Stimulated activated CD4-positive, alpha-beta T cell treated with anti-CD3 and anti-CD28 coated beads, TNF-alpha, amount 100 ng/mL, for 48 hours (primary cell): ENCODE measurements at places on chromosomes 7 and 10.

DNA sequence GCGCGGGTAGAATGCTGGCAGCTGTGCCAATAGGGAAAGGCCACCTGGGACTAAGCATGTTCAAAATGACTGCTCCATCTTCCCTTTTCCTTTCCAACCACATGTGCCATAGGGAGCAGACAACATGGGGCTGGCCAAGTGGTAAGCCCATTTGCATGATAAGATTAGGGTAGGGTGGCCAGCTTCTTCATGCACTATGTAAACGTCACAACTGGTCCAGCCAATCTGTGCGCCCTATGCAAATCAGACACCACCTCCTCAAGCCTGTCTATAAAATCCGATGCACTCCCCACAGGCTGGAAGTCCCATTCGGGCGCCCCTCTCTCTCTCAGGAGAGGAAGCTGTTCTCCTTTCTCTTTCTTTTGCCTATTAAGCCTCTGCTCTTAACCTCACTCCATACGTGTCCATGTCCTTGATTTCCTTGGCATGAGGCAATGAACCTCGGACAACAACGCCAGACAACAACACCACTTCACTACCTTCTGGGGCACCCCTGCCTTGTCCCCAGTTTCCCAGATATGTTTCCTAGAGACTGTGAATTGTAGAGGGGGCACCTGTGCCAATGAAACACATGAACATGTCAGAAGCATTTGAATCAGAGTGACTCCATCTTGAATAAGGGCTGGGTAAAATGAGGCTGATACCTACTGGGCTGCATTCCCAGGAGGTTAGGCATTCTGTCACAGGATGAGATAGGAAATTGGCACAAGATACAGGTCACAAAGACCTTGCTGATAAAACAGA lies 19.1 kb upstream of the EXOC6 start:
- DNase-seq = no peak

GRCh38 chr10:59283456-59284091 lies 78.8 kb downstream of the FAM13C start:
- no peak for DNase-seq

DNA sequence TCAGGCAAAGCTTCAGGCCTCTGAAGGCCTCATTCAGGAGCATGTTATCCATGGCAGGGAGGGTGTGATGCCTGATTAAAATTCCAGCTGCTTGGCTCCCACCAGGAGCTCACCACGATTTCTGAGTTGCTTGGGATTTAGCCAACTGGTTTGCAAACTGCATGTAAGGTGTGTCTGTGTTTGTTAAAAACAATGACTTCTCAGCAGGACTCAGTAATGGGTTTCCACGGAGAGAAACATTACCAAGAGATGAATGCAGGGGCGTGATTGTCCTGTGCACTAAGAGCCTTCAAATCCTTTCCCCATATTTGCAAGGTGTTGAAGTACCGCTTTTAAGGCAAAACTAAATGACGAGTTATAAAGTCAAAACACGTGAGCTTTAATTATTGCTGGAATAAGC lies 88.8 kb upstream of the BTBD16 start:
- DNase-seq = no peak

DNA sequence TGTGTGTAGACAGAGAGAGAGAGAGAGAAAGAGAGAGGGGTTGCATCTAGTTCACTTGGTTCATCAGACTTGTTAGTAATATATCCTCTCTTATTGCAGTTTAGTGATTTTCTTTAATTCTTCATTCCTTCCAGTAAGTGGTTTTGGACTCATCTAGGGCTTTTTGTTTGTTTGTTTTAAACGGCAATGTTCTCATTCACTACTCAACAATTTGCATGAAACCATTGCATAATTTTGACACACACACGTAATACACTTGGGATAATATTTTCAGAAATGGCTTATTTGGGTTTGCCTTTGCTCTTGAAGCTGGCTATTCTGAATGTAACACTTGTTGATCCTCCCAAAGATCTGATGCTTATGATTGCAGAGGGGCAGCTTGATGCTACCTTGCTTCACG lies 16.4 kb upstream of the ZNF32 start:
- no peak for DNase-seq

GRCh38 chr7:69661342-69661741 lies 63.1 kb downstream of the AUTS2 start:
- DNase-seq = no peak

DNA sequence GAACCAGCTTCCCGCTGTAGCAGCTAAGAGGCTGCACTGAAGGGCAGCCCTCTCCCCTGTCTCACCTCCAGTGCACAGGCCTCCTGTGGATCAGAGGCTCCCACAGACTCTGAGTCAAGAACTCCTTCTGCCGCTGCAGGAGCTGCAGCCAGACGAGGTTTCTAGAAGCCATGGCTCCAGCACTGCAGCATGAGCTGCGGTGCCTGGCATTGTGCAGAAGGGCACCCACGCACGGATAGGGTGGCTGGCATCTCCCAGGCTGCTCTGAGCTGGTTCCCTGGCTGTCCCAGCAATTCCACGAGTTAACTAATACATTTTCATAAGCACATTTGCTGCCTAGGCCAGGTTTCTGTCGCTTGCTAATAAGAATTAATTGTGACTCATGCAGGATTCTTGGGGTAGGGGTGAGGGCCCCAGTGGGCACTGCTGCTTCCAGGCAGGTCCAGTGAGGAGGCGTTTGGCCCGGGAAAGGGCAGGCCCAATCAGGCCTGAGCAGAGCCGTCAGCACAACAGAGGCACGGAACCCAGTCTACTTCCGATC lies 594.2 kb downstream of the DNAJB6 start:
- DNase-seq = no peak

DNA sequence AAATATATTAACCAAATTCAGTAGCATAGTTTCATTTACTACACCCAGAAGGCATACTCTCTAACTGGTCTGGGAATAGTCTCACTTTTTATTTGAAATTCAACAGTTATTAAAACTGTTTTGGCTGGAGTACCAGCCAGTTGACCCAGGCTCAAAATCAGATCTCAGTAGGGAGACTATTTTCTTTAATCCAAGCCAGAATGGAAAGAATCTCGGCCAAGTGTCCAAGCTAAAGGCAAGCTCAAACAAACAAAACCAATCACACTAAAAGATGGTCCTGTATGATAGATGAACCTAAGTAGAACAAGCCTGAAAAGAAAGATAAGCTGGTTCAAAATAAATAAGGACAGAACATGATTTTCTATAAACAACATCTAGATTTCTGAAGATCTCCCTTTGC lies 259.6 kb upstream of the POM121L12 start:
- no peak for DNase-seq

GRCh38 chr7:78215199-78215598 lies 416.6 kb downstream of the PHTF2 start:
- DNase-seq = no peak
